ENCODE measurements at places on chromosomes 3 and 15. TPM values are rescaled to one million over a fixed set of nuclear protein-coding genes. Genes with fewer than 3 reads are reported as not detected.

Gene C3orf22
- not detected for total RNA-seq

Gene TYRO3
- total RNA-seq, result 118 TPM

DNA sequence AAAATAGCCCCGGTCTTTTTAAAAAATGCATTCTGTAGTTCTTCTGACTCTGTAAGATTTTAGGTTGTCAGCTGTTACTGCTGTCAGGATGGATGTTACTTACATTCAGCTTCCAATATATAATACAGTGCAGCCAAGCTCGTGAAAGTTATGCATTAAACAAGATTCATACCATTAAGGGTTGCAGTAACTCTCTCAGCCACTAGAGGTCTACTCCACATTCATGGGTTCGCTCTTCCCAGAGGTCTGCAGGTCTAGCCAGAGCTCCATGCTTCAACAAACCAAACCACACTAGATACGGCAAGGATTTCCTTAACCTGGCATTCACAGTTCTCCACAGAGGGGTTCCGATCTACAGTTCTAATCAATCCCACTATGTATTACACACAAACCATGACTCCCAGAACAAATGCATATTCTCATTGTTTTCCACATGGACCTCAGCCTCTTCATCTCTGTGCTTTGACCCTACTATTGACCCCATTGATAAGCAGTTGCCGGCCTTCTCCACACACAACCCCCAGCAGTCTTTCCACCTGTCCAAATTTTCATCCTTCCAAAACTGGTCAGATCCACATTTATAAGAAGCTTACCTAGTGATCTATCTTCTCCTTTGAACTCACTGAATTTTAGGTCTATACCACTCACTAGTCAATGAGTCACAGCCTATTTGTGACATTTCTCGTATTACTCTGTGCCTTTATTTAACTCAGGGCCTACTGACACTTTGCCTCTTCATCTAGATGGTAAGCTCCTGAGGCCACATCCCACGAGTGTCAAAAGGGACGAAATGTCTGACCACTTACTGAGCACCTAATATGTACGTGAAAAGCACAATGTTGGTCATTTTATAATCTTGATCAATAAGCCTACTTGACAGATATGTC, 33.7 kb downstream of the RORA start:
- no peaks in the 10 kb centered on the region for H3K27me3 ChIP-seq
- DNase-seq, result no peak

GRCh38 chr15:80003171-80003570, 32.2 kb upstream of the BCL2A1 start:
- DNase-seq, result peak; percentile 72
- H3K36me3 ChIP-seq, result no peaks in the 10 kb centered on the region
- no peaks in the 10 kb centered on the region for H3K27me3 ChIP-seq
- H3K4me3 ChIP-seq, result no peak overlapping the region

DNA sequence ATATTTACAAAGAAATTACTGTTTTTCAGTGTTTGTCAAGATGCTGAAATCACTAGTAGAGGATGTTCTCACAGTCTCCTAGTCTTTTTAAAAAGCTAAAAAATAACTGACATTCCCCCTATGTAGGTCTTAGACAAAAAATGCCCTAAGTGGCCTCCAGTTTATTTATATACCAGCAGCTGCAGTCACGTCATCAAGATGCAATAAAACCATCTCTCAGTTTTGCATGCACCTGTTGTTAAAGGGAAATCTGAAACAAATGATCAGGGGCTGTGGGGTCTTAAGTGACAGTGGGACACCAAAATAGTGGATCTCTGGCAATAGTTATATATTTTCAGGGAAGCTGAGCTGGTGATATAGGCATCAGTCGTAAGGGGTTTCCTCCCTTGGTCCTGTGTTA, 146.5 kb upstream of the ARPP21 start:
- no peak for DNase-seq
- no peak overlapping the region for H3K27ac ChIP-seq
- H3K27me3 ChIP-seq, result no peaks in the 10 kb centered on the region
- H3K36me3 ChIP-seq, result no peaks in the 10 kb centered on the region

DNA sequence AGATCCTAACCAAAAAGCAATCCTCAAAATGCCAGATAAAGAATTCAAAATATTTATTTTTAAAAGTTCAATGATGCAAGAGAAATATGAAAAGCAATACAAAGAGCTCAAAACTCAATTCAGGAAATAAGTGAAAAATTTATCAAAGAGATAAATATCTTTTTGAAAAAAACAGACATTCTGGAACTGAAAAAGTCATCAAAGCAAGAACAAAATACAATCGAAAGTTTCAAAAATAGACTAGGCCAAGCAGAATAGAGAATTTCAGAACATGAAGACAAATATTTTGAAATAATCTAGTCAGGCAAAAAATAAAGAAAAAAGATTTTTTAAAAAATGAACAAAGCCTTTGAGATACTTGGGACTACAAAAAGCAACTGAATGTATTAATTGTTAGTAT, 83.4 kb upstream of the STT3B start:
- no peaks in the 10 kb centered on the region for H3K36me3 ChIP-seq
- H3K27ac ChIP-seq, result no peak overlapping the region
- no peak overlapping the region for H3K4me3 ChIP-seq
- no peaks in the 10 kb centered on the region for H3K4me1 ChIP-seq
